ENCODE measurements at places on chromosomes 2 and 18. TPM values are rescaled to one million over a fixed set of nuclear protein-coding genes. Genes with fewer than 3 reads are reported as not detected.

ASXL3 gene
- not detected for total RNA-seq

GNLY gene
- total RNA-seq = 6.1 TPM

COPS7B gene
- 21.9 TPM for total RNA-seq

ATP5F1A gene
- 471 TPM for total RNA-seq

EIF2B4 gene
- total RNA-seq = 44.3 TPM

SKA1 gene
- 1.5 TPM for total RNA-seq

KANSL3 gene
- total RNA-seq = 16.0 TPM

CCDC74B gene
- total RNA-seq = 4.4 TPM

PRSS56 gene
- not detected for total RNA-seq

SLC16A14 gene
- total RNA-seq = 1.9 TPM

CAPN10 gene
- 23.3 TPM for total RNA-seq

DNA sequence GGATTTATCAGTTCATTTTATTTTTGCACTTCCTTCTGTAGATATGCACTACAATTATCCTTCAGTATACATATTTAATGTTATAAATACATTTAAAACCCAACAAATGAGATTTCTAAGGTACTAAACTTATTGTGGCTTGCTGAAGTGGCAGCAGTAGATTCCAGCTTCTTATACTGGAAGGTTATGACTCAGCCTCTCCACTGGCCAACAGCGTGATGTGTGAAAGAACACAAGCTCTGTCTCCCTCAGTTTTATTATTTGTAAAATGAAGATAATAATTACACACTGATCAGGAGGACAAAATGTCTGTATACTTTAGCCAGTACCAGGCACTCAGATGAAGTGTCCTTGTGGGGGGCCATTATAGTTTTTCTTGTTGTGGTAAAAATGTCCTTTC lies 1147.1 kb downstream of the CNTNAP5 start:
- H3K4me3 ChIP-seq = no peak overlapping the region
- no peaks in the 10 kb centered on the region for H3K27me3 ChIP-seq
- no peaks in the 10 kb centered on the region for H3K4me1 ChIP-seq
- no peak for DNase-seq
- no peak overlapping the region for H3K27ac ChIP-seq
- H3K36me3 ChIP-seq = no peaks in the 10 kb centered on the region

DNA sequence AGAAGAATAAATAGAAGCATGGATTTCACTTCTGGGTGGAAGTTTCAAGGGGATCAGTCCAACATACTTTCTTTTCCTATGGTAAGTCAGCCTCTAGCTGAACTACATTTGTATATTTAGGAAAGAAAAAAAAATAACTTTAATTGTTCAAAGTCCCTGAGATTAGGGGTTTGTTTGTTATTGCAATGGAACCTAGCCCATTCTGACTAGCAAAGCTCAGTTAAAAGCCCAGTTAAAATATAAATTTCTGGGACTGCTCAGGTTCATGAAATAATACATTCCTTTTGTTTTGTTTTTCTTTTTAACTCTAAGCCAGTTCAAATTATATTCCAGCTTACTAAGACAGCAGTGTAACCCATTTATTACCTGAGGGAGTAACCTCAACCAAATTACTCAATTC lies 2069.6 kb upstream of the CELF4 start:
- no peaks in the 10 kb centered on the region for H3K4me1 ChIP-seq
- no peaks in the 10 kb centered on the region for H3K27me3 ChIP-seq
- no peak for DNase-seq
- H3K36me3 ChIP-seq = no peaks in the 10 kb centered on the region

DNA sequence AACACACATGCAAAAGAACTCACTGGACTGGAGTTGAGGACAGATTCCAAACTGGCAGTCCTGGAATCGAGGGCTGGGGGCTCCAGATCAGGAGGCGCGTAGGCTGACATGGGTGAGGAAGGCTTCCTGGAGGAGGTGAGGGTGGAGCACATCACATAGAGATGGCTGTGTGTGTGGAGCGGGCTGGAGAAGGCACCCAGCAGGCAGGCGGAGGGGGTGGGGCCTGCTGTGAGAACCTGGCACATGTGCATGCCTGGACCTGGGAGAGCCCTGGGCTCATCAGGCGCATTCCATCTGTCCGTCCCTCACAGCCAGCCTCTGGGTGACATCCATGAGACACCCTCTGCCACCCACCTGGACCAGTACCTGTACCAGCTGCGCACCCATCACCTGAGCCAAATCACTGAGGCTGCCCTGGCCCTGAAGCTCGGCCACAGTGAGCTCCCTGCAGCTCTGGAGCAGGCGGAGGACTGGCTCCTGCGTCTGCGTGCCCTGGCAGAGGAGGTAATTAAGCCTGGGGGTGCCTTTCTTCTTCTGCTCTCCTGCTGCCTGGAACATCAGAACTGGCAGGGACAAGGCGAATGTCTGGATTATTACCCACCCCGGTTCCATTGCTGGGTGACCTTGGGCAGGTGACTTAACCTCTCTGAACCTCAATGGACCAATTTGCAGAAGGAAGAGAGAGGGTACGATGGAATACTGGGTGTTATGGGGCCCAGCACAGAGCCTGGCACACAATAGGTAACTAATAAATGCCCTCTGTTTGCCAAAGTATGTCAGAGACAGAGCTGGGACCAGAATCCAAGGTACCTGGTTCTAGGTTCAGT lies 108.3 kb downstream of the DYSF start:
- DNase-seq = no peak
- no peak overlapping the region for H3K27ac ChIP-seq
- H3K4me3 ChIP-seq = no peak overlapping the region
- H3K4me1 ChIP-seq = no peaks in the 10 kb centered on the region
- peaks cover 5% of the 10 kb centered on the region for H3K36me3 ChIP-seq

- peak overlapping the region; percentile 77 for H3K27ac ChIP-seq
- peak overlapping the region; percentile 40 for H3K4me3 ChIP-seq
- peaks cover 12% of the 10 kb centered on the region for H3K4me1 ChIP-seq
- no peaks in the 10 kb centered on the region for H3K27me3 ChIP-seq
- no peak for DNase-seq
These were observed 244.6 kb downstream of the BCL2 start for GRCh38 chr18:63074981-63075404.

DNA sequence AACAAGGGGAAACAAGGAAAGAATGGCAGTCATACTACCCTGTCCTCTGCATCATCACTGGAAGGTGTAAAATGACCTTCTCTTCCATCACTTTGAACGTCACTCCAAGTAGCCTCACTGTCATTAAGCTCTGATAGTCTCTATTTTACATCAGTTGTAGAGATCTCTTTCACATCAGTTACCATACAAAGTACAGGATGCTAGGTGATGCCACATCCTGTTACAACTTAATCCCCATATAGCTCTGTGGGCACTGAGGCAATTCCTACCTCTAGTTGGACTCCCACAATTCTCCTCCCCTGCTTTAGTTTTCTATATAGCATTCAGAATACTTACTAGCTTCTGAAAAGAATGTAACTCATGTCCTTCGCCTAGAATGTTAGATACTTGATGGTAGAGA lies 55.1 kb upstream of the TTC27 start:
- no peak overlapping the region for H3K4me3 ChIP-seq
- H3K36me3 ChIP-seq = no peaks in the 10 kb centered on the region
- no peaks in the 10 kb centered on the region for H3K27me3 ChIP-seq
- no peak overlapping the region for H3K27ac ChIP-seq

- peaks cover 7% of the 10 kb centered on the region for H3K36me3 ChIP-seq
- DNase-seq = no peak
These were observed 15.2 kb downstream of the LANCL1 start for GRCh38 chr2:210461401-210461800.

- H3K4me1 ChIP-seq = no peaks in the 10 kb centered on the region
- no peak for DNase-seq
- no peak overlapping the region for H3K4me3 ChIP-seq
These were observed 26.0 kb downstream of the SOS1 start for GRCh38 chr2:39094717-39095363.

- no peaks in the 10 kb centered on the region for H3K4me1 ChIP-seq
- H3K36me3 ChIP-seq = peaks cover 58% of the 10 kb centered on the region
- no peak overlapping the region for H3K27ac ChIP-seq
- H3K4me3 ChIP-seq = peak overlapping the region; percentile 20
- H3K27me3 ChIP-seq = no peaks in the 10 kb centered on the region
These were observed 6.1 kb downstream of the DCTN1 start for GRCh38 chr2:74373985-74374384.

DNA sequence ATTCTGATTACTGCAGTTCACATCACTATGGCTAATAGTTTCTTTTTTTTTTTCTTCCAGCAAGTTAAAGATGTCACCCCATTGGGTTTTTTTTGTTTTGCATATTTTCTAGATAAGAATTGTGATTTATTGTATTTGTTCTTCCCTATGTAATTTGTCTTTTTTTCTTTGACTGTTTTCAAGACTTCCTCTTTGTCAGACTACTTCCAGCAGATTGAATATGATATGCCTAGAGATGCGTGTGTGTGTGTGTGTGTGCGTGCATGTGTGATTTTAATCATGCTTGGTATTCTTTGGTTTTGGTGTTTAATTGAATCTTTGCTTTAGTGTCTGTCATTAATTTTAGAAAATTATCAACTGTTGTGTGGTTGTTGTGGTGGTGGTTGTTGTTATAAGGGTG lies 166.7 kb upstream of the SLC39A10 start:
- no peak overlapping the region for H3K4me3 ChIP-seq
- H3K27me3 ChIP-seq = no peaks in the 10 kb centered on the region
- no peak overlapping the region for H3K27ac ChIP-seq

DNA sequence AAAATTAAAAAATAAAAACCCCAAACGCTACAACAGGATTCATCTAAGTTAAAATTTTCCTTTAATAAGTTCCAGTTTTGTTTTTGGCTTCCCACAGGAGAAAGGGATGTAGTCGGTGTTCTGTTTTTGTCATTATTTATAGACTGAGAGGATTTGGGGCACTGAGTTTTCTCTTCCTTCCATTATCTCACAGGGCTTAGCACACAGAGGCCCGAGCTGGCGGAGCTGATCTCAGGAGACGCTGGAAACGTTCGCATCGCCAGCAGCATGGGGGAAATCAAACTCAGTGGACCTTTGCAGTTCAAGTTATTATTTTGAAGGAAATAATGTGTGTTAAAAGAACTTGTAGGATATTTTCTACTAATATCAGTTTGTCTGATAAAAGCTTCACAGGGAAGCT lies 669.7 kb upstream of the SALL3 start:
- peaks cover 13% of the 10 kb centered on the region for H3K4me1 ChIP-seq
- no peak overlapping the region for H3K27ac ChIP-seq
- no peaks in the 10 kb centered on the region for H3K36me3 ChIP-seq
- no peak overlapping the region for H3K4me3 ChIP-seq

GRCh38 chr2:211963969-211964368 lies 574.6 kb downstream of the ERBB4 start:
- no peaks in the 10 kb centered on the region for H3K27me3 ChIP-seq
- DNase-seq = no peak
- no peaks in the 10 kb centered on the region for H3K4me1 ChIP-seq
- no peak overlapping the region for H3K4me3 ChIP-seq
- H3K36me3 ChIP-seq = no peaks in the 10 kb centered on the region

DNA sequence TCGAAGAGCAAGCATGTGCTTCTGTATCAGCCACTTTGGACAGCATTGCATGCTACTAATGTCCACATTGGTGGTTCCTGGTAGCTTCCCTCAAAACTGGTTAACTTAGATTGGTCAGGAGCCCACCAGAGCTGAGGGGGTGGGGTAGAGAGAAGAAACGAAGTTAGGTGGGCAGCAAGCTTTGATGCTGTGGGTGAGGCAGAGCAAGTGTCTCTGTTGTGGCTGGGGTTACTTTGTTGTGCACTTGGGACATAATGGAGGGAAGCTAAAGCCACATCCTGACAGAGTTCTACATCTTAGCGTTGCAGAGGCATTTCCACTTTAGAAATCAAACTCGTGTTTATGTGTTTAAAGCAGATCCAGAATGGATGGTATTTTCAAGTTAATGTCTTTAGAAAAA lies 82.7 kb downstream of the FAM168B start:
- DNase-seq = no peak
- H3K4me3 ChIP-seq = no peak overlapping the region
- H3K36me3 ChIP-seq = no peaks in the 10 kb centered on the region
- H3K4me1 ChIP-seq = no peaks in the 10 kb centered on the region
- no peak overlapping the region for H3K27ac ChIP-seq

DNA sequence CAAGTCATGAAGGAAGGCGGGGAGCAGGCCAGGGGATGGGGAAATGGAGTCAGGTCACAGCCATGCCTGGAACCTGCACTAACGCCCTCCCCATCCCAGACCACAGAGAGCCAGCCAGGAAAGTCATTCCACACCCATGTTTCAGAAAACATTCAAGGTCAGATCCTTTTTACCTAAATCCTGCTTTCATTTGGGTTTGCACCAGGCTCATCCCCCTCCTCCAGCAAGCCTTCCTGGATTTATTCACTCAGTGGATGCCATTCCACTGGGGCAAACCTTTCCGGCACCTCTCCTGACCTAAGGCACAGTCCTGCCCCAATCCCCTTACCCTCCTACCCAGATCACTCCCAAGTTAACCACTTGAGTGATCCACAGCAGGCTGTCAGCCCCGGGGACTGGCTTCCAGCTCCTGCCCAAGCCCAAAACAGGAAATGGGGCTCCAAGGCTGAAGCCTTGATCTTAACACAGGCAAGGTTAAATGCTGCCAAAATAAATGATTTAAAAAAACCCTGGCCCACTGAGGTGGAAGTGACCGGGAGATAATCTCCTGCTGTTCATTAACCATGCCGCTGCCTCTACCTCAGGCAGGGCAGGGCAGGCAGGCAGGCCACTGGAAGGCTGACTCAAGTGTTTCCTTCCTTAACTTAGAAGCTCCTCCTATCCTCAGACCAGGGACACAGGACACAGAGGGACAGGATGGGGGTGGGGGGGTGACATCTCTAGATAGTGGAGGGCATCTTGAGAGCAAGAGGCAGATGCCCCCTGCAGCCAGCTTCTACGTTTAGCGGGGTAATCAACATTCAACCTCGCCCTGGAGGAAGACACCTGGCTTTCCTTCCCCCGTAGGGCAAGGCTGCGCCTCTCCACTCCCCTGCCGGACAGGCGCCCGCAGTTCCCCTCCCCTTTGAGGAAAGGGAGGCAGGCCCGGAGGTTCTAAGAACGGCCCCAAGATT lies 1.4 kb downstream of the RAB11FIP5 start:
- no peaks in the 10 kb centered on the region for H3K27me3 ChIP-seq
- H3K27ac ChIP-seq = peak overlapping the region; percentile 90
- H3K4me3 ChIP-seq = peak overlapping the region; percentile 91
- H3K36me3 ChIP-seq = no peaks in the 10 kb centered on the region
- no peak for DNase-seq

DNA sequence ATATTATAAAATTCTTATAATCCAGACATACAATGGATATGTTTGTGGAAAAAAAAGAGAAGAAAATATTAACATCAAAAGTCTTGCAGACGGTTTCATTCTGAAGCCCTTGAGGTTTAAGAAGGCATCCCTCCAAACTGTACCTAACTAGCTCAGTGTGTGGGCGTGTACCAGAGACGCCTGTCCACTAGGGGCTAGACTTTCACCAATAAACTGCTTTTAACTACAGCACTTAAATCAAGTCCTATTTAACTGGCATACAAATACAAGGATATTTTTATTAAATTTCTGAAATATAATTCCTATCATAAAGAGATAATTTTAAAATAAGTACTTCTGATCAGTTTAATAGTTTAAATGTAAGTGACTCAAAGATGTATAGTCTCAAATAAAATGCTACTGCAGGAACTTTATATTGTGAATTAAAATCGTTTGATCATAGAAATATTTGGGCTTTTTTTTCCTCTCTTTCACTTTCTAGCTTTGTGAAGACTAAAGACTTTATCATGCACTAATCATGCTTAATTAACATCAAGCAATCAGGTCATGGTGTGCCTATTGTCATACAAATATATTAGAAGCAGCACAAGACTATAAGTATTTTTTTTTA lies 437.7 kb downstream of the SATB2 start:
- no peaks in the 10 kb centered on the region for H3K4me1 ChIP-seq
- no peak for DNase-seq
- no peaks in the 10 kb centered on the region for H3K27me3 ChIP-seq
- no peak overlapping the region for H3K27ac ChIP-seq
- H3K36me3 ChIP-seq = no peaks in the 10 kb centered on the region
- H3K4me3 ChIP-seq = no peak overlapping the region
